ENCODE measurements at places on chromosomes 1 and 21.

- no peaks in the 10 kb centered on the region for H3K4me1 ChIP-seq
- H3K27me3 ChIP-seq, result no peaks in the 10 kb centered on the region
- no peak for DNase-seq
- no peak overlapping the region for H3K27ac ChIP-seq
- H3K4me3 ChIP-seq, result no peak overlapping the region
Measured at GRCh38 chr1:44144962-44145756, 3.7 kb upstream of the KLF18 start.

GRCh38 chr1:183023601-183024316 lies 539 bp downstream of the LAMC1 start:
- peak; percentile 61 for DNase-seq
- peaks cover 45% of the 10 kb centered on the region for H3K4me1 ChIP-seq
- H3K27ac ChIP-seq, result peak overlapping the region; percentile 97
- peaks cover 26% of the 10 kb centered on the region for H3K36me3 ChIP-seq
- H3K4me3 ChIP-seq, result peak overlapping the region; percentile 95
- H3K27me3 ChIP-seq, result no peaks in the 10 kb centered on the region

DNA sequence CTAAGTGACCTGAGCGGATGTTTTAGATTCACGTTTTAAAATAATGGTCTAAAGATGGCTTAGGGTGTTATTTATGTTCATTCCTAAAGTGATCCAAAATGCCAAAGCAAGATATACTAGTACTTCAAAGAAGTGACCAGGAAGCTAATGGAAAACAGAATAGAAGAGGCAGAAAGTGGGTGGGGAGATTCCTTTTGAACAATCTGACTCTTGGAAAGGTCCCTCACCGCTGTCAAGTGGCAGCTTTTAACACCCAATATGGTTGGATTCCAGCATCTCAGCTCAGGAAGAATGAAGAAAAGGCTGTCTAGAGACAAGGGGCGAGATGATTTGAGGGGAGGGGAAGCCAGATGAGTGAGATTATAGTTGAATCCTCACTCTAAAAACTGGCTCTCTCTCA lies 90.3 kb downstream of the SCMH1 start:
- H3K4me3 ChIP-seq, result no peak overlapping the region
- H3K4me1 ChIP-seq, result no peaks in the 10 kb centered on the region
- no peaks in the 10 kb centered on the region for H3K27me3 ChIP-seq
- H3K36me3 ChIP-seq, result peaks cover 13% of the 10 kb centered on the region
- DNase-seq, result no peak
- H3K27ac ChIP-seq, result no peak overlapping the region

DNA sequence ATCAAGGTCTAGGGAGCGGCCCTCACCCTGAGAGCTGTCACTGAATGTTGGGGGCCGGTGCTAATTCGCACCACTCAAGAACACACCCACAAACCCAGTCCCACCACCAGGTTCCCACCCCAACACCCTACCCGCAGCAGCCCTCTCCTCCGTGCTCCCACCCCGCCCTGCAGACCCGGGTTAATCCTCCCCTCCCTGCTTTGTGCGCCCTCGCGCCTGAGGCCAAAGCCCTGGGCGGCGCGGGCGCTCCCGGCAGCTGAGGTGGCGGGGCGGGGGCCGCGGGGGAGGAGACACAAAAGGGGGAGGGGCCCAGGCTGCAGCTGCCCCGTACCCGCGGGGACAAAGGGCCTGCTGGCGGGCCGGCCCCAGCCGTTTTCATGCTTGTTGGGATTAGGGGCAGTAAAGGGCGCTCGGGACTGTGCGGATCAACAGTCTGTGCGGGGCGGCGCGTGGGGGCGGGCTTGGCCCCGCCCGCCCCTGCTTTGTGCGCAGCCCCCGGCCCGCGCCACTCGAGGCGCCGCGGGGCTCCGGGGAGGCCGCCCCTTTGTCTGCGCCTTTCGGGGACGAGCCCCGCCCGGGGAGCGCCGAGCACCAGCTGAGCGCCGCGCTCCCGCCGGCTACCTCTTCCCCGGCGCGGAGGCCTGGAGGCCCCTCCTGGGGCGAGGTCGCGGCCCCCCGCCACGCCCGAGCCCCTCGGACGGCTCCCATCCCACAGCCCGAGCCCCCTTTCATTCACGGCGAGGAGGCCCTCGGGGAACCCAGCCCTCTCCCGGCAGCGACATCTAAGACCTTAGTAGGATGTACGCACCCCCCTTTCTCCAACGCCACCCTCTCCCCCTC lies 10.9 kb downstream of the C1orf216 start:
- no peaks in the 10 kb centered on the region for H3K36me3 ChIP-seq
- no peak overlapping the region for H3K27ac ChIP-seq
- no peaks in the 10 kb centered on the region for H3K4me1 ChIP-seq
- no peak for DNase-seq
- H3K27me3 ChIP-seq, result peaks cover 26% of the 10 kb centered on the region
- no peak overlapping the region for H3K4me3 ChIP-seq

GRCh38 chr21:25639551-25640201 lies 618 bp downstream of the JAM2 start:
- no peak overlapping the region for H3K27ac ChIP-seq
- DNase-seq, result no peak
- peaks cover 39% of the 10 kb centered on the region for H3K27me3 ChIP-seq

DNA sequence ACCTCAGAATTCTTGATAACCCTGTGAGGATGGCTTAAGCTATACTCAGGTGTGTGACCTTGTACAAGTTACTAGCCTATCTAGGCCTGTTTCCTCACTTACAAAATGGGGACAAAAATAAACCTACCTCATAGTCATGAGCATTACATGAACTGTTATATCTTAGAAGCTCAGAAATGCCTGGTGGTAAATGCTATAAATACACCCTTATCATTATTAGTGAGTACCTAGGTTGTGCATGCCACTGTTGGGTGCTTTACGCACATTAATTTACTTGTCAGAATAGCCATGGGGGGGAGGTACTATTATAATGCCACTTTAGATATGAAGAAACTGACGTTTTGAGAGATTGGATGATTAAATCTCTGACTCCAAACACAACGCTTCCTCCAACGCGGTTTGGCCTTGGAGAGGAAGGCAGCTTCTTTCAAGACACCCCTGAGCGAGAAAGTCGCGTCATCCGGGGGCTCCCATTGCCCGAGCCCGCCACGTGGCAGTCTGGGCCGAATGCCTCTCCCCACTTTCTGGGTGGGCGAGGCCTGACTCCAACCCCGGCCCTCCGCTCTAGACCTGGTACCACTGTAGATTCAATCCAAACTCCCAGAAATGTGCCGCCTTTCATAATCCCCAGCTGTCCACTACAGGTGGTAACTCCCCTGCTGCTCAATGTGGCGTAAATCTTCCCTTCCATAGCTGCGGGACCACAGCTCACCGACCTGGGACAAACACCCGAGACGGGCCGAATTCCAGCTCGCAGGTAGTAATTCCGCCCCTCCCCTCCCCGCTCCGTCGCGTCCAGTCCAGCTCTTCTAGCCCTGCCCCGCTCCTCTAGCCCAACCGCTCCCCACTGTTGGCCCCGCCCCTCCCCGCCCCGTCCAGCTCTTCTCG lies 771 bp upstream of the RAD54L start:
- H3K4me3 ChIP-seq, result peak overlapping the region; percentile 69
- peaks cover 29% of the 10 kb centered on the region for H3K36me3 ChIP-seq
- peak overlapping the region; percentile 60 for H3K27ac ChIP-seq
- no peaks in the 10 kb centered on the region for H3K27me3 ChIP-seq
- peaks cover 21% of the 10 kb centered on the region for H3K4me1 ChIP-seq

Data from SJSA1 (cell line).